ENCODE measurements at places on chromosomes 2 and 18. TPM values are rescaled to one million over a fixed set of nuclear protein-coding genes. Genes with fewer than 3 reads are reported as not detected.

DSEL gene
- total RNA-seq = 20.6 TPM

DNA sequence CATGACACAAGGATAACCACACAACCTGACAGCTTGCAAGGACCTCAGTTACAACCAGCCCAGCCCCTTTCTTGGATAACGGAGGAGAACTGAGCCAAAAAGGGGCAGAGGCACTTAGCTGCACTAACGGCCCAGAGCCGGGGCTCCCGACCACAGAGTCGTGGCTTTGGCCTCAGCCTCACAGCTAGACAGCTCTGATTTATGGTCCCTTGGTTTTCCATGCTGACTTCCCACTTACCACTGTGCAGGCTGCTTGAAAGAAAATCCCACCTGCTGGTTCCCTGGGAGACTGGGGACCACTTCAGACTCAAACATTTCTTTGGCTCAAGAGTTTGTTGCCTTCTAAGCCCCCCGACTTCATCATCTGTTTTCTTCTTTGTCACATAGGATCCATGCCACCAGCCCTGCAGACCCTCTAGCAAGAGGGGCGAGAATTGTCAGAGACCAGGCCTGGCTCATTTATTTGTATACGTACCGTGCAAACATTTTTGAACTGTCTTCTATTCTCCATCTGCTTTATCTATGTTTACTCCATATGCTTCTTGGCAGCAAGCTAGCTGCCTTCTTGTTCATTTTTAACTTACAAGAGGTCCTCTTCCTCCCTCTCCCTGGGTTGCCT lies 352.6 kb upstream of the MYT1L start:
- DNase-seq = no peak

DNA sequence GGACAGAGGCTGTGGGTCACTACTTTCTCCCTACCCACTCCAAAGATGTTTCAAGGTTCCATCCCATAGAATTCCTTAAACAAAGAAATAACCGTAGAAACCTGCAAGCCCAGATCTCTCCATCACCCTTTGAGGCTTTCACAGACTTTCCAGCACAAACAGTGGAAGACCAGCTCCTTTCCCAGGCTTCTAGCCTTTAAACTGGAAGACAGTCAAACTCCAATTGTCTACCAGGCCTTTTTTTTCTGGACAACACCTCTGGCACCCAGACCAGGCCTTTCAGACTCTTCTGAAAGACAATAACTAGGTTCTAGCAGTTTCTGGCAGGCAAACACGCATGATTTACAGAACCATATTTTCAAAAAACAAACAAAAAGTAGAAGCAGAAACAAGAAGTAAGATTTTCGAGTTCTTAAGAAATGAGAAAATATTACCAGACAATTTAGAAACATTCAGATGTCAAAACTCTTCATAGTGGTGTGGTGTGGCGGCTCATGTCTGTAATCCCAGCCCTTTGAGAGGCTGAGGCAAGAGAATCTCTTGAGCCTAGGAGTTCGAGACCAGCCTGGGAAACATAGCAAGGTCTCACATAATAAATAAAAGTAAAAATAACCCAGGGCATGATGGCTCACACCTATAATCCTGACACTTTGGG lies 106.8 kb upstream of the MSH2 start:
- no peak for DNase-seq

- DNase-seq = no peak
Observed at GRCh38 chr18:31538837-31539236, 40.9 kb downstream of the DSG2 start.

DNA sequence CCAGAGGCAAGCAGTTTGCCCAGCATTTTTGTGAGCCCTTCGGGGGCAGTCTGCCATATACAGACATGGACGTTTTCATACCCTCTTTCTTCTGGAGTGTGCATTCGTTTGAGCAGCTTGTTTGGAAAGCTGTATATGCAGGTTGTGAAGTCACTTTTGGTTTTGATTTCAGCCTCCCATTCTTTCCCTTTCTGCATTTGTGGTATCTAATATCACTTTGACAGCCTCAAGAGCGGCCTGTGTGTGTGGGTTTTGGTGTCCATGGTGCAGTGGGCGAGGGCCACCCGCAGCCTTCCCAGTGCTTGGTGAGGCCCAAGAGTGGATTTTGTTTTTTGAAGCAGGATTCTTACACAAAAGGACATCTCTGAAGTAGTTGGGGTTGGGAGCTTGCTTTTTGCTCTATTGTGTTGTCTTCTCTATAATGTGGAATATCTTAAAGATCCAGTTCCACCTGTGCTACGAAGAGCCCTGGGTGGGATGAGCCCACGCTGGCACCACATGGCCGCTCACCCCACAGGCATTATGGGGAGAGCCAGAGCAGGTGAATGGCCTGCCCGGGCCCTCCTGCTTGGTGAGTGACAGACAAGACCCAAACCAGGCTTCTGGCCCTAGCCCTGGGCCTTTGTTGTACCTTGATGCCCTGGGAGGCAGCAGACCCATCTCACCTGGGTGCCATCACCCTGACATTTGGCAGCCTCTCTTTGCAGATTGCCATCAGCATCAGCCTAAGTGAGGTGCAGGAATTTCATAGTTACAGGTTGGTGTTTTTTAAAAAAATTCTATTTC lies 29.5 kb downstream of the INPP4A start:
- DNase-seq = no peak

All from H1 (cell line).